GM12892 (cell line): ENCODE measurements at places on chromosomes 7 and 10.

DNA sequence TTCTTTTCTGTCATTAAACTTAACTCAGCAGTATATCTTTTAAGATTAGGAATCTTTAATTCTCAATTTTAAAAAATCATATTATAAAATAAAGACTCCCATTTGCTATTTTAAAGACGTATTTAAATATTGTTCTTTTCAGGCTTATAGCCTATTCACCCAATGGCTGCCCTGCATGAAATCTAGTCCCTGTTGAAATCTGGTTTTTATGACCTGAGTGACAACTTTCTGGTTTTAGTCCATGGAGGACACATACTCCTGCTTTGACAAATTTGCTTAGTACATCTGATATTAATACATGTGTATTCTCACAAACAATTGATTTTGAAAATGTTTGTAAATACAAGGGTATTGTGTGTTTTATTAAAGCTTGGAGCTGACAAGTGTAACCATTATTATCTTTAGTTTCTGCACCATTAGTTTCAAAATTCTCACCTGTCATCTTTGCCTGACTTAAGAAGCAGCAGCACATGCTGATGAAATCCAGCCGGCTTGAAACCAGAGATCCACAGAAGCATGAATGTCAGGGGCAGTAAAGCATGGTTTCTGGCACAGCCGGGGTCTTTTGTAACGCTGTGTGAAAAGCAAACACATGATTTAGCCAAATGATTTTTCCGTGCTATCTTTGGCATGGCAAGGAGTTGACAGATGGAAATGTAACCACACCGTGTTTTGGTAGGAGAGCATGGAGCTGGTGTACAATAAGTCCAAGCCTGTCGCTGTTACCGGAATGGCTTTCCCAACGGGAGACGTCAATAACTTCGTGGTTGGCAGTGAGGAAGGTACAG lies 262.8 kb downstream of the DYNC1I1 start:
- DNase-seq, result no peak

DNA sequence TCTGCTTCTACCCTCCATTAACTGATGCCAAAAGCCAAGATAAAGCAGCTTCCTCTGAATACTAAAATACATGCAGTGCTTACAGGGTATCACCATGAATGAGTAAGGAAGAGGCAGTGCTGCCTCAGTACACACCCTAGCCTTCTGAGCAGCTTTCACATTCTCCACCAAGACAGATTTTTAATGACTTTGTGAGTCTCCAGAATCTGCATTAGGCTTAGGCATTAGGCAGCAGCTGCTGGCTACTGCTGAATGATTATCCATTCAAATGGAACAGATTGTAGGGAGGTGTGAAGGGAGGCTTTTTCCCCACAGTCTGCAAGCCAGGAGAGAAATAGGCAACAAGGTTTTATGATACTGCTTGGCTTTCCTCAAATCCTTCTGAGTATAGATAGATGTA lies 1226.7 kb upstream of the LRRN3 start:
- no peak for DNase-seq

- DNase-seq, result no peak
These were observed 26.3 kb downstream of the IPMK start for GRCh38 chr10:58241346-58241745.

- DNase-seq, result no peak
These were observed 13.5 kb downstream of the PTPN12 start for GRCh38 chr7:77550586-77550985.

DNA sequence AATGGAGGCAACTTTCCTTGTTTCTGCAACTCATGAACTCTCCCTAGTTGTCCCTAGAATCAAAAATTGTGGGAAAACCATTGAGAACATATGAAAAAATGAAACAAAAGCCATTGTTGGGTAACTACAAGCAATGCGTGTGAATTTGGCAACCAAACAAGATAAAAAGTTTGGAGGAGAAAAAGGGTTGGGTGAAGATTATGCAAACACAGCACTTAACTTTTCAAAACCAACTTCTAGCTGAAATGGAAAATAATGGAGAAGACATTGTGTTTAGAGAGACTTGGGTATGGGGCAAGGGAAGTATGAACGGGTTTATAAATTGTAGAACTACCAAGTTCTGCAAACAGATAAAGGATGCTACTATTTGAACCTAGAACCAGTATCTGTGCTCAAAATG lies 89.0 kb upstream of the SVIL start:
- no peak for DNase-seq

DNA sequence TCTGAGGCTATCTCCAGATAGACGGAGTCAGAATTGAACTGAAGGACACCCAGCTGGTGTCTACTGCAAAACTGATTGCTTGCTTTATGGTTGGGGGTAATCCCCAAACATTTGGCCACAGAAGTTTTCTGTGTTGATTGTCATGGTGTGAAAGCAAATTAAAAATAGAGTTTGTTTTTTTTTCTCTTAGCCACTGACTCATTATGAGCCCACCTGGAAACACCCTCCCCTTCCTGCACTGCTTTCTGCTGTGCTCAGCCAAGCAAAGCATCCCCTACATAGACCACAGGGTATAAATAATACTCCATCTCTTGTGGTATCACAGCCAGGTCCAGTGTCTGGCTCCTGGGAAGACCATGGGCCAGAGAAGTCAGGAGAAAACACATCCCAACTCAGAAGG lies 6.5 kb upstream of the VWC2 start:
- peak; percentile 30 for DNase-seq

- DNase-seq, result no peak
These were observed 105.9 kb upstream of the ANLN start for GRCh38 chr7:36283711-36284130.

DNA sequence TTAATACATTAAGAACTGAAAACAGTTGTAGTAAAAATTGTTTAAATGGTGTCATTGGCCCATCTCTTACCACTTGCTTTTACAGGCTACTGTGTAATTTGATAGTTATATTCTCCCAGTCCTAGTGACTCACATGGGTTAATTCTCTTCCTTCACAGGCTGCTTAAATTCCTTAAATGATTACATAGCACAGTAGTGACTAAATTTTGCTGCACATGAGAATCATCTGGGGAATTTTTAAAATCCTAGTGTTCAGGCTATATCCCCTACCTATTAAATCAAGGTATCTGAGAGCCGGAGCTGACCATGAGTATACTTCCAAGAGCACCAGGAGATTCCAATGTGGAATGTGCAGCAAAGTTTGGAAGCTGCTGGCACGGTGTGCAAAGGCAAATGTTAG lies 45.3 kb upstream of the ZNF800 start:
- DNase-seq, result no peak

DNA sequence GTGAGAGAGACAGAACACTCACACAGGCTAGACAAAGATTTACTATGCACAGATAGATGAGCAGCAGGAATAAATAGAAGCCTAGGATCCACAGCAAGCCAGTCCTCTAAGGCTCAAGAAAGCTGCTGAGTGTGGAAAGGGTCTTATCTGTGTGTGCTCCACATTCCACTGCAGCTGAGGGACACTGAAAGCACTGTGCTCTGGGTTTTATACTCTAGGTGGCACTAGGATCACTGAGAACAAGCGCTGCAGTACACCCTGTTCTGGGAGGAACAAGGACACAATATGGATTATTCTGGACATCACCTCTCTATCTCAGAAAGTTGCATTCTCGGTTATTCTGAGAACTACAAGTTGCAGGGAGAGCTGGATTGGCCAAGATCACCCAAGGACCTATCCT lies 4.9 kb upstream of the KLHL7 start:
- no peak for DNase-seq

GRCh38 chr10:79223091-79224048 lies 123.9 kb upstream of the PPIF start:
- no peak for DNase-seq

- DNase-seq, result no peak
These were observed 175.8 kb downstream of the VTI1A start for GRCh38 chr10:112622786-112623185.

GRCh38 chr10:18527687-18528086 lies 123.7 kb downstream of the NSUN6 start:
- no peak for DNase-seq

GRCh38 chr7:102064361-102065025 lies 222.2 kb upstream of the SH2B2 start:
- DNase-seq, result no peak

DNA sequence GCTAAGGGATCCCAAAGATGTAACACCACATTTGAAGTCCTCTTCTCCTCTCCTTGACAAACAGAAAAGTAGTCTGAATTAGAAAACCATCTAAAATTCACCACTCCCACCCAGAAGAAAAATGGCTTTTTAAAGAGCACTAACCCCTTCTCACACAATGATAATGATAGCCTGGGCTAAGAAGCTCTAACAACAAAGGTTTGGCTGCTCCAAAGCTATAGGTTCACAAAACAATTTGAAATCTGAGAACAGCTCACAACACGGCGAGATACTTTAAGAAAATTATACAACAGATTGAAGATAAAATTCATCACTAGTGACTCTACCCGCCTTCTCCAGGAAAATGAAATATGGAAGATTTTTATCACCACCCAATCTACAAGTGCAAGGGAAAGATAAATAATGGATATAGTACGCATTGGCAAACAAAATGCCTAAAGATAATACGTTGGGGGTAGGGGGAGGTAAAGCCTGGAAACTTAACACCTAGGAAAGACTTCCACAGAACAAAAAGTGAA lies 7.4 kb downstream of the ITGB1 start:
- DNase-seq, result no peak

GRCh38 chr7:91201442-91202113 lies 62.7 kb upstream of the FZD1 start:
- no peak for DNase-seq

DNA sequence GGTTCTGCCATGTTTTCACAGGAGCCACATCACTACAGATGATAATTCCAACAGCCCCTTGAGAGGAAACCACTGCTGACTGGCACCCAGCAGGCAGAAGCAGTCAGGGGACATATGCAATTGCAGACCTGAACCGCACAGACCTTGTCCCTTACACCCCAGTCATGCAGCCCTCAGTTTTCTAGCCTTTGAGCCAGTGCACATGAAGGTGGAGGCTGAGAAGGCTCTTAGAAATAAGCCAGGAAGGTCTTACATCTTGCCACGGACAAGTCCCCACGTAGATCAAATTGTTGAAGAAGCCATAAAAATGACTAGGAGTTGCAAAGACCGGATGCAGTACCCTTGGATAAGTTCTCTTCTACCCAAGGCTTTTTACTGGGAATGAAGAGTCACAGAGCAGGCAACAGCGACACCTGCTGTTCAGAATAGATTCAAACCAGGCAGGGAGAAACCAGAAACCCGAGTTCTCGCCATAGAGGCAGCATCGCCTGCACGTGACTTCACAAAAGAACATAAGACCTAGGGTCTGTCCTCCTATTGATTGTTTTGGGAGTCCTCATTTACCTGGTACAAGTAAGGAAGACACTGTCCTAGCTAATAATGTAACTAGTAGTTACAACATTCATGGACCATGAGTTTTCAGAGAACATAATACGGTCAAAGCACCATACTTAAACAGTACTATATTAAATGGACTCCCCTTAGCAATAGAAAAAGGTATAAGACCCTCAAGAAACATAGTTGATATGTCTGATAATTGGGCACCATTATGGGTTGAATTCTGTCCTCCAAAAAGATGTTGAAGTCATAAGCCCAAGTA lies 11.1 kb downstream of the STEAP1B start:
- peak; percentile 24 for DNase-seq

GRCh38 chr10:43188702-43189101 lies 50.5 kb downstream of the CSGALNACT2 start:
- no peak for DNase-seq

DNA sequence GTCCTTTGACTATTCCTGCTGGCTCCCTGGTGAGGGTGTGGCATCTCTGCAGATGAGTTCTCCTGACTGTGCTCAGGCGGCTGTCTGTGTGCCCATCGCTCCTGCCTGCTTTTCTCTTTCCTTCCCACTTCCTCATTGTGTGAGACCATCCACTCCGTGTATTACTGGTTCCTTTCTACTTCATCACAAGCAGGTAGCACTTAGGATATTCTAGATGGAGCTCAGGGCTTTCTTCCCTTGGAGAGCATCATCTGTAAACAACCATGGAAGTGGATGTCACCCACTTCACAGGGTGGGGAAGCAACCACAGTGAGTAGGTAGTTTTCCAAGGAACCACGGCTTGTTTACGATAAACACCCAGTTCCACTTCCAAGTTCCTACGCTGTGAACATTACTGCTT lies 15.7 kb downstream of the DNAJB6 start:
- no peak for DNase-seq

- peak; percentile 70 for DNase-seq
These were observed 743 bp upstream of the PITRM1 start for GRCh38 chr10:3173171-3173878.

DNA sequence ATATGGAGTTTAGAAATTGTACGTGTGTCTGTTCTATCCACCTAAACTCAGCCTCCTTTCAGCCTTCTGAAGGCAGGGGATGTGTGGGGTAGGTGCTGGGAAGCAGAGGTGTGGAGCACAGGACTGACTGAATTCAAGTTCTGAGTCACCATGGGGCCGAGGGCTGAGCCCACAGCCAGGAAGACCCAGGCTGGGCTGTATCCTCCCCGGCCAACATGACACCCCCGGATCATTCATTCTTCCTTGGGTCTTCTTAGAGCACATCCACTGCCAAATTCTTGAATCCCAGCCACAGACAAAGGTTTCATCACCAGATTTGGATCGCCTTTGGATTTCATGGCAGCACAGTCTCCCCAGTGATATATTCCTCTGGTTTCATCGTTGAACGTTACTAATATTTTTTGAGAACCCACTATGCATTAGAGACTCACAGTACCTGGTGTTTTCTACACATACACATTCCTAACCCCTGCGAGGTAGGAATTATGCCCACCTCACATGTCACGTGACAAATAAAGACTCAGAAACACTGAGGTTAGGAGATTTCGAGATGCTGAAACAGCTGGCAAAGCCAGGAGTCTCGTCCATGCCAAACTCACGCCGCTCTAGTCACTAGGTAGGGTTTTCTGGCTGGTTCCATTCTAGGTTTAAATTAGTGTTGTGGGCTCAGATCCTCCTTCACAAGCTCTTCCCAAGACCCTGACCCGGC lies 26.9 kb downstream of the CCDC3 start:
- no peak for DNase-seq

- DNase-seq, result no peak
These were observed 7.5 kb upstream of the SH2D4B start for GRCh38 chr10:80530251-80530650.

- no peak for DNase-seq
These were observed 38.1 kb downstream of the ADAP1 start for GRCh38 chr7:916291-916941.

DNA sequence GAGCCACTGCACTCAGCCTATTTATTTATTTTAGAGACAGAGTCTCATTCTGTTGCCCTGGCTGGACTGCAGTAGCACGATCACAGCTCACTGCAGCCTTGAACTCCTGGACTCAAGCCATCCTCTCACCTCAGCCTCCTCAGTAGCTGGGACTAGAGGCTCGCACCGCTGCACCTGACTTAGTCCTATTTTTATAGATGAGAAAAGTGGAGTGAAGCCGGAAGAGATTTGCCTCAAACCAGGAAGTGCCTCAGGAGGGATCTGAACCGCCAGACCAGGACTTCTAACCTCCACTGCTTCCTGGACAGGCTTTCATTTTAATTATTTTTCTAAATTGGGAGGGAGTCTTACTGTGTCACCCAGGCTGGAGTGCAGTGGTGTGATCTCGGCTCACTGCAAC lies 17.5 kb upstream of the CLIP2 start:
- DNase-seq, result no peak

- DNase-seq, result no peak
These were observed 437.5 kb downstream of the CALN1 start for GRCh38 chr7:71974611-71975010.

- DNase-seq, result no peak
These were observed 52.3 kb upstream of the OPN4 start for GRCh38 chr10:86601956-86602602.

GRCh38 chr7:14936554-14936953 lies 34.0 kb upstream of the DGKB start:
- DNase-seq, result no peak

GRCh38 chr7:105489409-105489808 lies 32.7 kb downstream of the PUS7 start:
- no peak for DNase-seq

- no peak for DNase-seq
These were observed 5.8 kb downstream of the CALHM3 start for GRCh38 chr10:103473261-103473671.
